AG10803 (cell line): ENCODE measurements at places on chromosomes 13 and 19.

DNA sequence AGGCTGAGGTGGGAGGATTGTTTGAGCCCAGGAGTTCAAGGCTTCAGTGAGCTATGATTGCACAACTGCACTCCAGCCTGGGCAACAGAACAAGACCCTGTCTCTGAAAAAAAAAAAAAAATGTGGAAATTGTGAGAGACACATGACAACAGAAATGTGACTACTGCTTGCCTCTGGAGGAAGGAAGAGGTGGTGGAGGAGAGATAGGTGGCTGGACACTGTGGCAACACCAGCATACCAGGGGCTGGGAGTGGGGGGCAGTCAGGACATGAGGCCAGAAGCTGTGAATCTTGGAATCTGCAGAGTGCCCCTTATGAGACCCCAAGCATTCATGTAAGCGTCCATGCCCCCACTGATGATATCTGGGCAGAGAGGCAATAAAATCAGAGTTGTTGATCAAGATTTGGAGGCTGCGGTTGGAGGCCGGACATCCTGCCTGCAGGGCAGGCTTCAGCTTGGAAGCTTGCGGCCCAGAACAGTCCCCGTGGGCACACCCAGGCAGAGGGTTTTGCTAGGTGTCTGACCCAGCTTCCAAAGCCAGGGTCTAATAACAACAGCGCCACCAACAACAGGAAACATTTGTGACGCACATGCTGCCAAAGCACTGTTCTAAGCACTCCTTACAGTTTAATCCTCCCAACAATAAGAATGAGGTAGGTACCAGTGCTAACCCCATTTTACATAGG lies 16.9 kb downstream of the FAM187B start:
- no peak for DNase-seq

DNA sequence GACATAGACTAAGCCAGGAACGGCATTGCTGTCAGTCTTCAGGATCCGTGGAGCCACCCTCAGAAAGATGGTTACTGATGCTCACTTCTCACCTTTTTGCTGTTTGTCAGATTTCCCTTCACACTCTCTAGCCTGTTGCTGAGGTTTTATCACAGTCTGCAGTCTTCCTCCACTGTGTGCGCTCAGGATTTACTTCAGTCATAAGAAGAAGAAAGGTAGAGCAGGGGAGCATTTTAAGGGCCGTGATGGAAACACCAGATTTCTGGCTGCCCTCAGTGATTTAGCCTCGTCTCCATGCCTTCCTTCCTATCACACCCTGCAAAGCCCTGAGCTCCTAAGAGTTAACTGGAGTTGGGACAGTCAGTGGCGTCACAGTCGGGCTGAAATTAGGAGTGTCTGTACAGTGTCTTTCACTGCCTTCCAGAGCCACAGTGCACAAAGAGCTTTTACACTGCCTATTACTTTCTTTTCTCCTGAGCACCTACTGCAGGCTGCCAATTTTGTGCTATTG lies 60.0 kb upstream of the GPR183 start:
- DNase-seq, result no peak

- DNase-seq, result no peak
Observed at GRCh38 chr13:28611654-28612131, 47.2 kb upstream of the POMP start.

- DNase-seq, result peak; percentile 71
Observed at GRCh38 chr19:42401365-42402303, 11.5 kb upstream of the CNFN start.

- DNase-seq, result peak; percentile 49
Observed at GRCh38 chr13:100156788-100157187, 67.9 kb downstream of the PCCA start.

GRCh38 chr13:49533591-49534269 lies 38.0 kb downstream of the PHF11 start:
- DNase-seq, result no peak

DNA sequence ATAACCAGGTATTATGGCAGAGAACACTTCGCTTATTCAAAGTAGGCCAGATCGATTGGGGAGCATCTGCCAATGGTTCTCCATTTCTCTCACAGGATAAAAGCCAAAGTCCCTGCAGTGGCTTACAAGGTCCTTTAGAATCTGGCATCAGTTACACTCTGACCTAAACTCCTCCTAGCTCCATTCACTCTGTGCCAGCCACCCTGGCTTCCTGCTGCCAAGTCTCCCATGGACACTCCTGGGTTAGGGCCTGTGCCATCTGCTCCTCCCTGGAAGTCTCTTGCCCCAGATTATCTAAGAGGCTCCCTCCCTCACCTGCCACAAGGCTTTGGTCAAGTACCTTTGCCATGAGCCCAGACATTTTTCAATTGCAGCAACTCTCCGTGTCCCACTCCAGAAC lies 649.2 kb downstream of the DACH1 start:
- no peak for DNase-seq

- no peak for DNase-seq
Observed at GRCh38 chr13:60758637-60759036, 361.6 kb downstream of the TDRD3 start.

- DNase-seq, result peak; percentile 29
Observed at GRCh38 chr13:76936763-76937162, 11.5 kb upstream of the ACOD1 start.

DNA sequence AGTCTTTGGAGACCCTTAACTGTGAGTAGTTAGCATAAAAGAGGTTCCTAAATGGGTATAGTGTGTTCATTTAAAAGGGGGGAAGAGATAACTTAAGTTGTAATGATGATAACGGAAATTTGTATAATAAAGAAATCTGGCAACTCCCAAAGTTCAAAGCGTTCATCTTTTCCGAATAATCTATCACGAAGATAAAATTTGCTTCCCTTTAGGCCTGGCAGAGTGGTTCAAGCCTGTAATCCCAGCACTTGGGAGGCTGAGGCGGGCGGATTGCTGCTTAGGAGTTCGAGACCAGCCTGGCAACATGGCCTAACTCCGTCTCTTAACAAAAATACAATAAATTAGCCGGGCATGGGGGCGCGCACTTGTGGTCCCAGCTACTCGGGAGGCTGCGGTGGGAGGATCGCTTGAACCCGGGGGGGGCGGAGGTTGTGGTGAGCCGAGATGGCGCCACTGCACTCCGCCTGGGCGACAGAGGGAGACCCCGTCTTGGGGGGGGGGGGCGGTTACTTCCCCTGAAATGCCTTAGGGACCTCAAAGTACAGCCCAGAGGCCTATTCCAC lies 934 bp downstream of the N4BP2L2 start:
- DNase-seq, result peak; percentile 24

DNA sequence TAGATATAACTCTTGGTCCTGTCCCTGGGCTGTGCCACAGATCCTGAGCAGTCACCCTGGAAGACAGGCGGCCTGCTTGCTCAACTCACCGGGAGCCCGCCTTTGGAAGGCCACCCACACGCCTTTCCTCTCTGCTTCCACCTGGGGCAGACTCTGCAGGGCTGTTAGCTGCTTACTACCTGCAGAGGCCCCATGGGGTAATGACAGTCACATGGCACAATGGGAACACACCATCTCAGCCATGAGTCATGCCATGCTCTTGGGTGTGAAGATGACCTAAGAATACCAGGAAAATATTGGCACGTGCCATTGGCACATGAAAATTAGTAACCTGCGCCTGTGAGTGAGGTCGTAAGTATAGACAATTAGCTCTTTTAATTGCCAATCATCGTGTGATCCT lies 108.6 kb downstream of the COL4A2 start:
- DNase-seq, result no peak

- no peak for DNase-seq
Observed at GRCh38 chr13:39282400-39282972, 244.2 kb downstream of the NHLRC3 start.

DNA sequence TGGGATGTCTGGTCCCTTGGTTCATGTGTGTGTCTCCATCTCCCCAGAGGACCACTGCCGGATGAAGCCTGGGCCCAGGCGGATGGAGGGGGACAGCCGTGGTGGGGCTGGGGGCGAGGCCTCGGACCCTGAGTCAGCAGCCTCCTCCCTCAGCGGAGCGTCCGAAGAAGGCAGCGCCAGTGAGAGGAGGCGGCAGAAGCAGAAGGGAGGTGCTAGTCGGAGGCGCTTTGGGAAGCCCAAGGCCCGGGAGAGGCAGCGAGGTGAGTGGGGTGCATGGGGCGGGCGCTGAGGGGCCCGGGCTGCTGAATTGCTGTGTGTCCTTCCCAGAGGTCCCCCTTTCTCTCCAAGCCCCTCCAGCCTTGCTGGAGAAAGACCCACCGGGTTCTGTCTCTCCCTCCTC lies 3.2 kb downstream of the CCDC106 start:
- DNase-seq, result no peak

DNA sequence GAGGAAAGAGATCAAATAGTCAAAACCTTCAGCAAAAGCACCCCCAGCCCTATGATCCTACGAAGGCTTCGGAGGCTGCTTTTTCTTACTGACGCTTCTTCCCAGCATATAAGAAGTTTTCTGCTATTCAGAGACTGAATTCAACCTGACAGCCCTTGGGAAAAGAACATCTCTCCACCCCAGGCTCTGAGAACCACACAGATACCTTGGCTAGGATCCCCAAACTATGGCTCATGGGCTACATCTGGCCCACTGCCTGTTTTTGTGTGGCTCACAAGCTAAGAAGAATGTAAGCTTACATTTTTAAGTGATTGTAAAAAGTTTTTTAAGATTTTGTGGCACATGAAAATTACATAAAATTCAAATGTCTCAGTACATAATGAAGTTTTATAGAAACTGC lies 3.0 kb downstream of the SLC15A1 start:
- DNase-seq, result peak; percentile 90

DNA sequence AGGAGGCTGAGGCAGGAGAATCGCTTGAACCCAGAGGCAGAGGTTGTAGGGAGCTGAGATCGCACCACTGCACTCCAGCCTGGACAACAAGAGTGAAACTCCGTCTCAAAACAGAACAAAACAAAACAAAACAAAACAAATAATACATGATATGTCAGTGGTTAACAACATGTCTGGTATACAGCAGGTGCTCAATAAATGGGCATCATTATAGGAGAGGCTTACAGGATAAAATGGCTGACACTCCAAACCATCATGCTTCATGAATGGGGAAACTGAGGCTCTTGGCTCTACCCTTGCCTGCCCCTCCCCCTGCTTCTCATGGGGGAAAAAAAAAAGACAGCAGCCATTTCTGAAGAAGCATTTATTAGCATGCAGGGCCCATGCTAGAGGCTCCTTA lies 3.0 kb upstream of the RAB3D start:
- no peak for DNase-seq

DNA sequence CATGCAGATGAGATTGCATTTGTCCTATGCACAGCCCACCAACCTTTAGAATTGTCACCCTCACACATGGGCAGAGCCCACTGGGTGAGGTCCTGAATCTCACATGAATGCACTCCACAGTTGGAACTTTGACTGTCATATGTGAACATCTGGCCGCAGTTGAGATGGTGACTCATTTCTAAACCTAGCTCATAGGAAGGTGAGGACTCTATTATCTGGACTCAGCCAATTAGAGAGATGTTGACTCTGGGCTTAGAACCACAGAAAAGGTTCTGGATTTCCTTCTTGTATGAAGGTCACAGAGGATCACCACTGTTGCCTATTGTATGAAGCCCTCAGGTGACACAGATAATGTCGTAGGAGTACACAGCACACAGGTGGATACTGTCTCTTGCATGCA lies 25.6 kb upstream of the ZNF681 start:
- DNase-seq, result no peak
